ENCODE measurements at places on chromosomes 16 and 17.

DNA sequence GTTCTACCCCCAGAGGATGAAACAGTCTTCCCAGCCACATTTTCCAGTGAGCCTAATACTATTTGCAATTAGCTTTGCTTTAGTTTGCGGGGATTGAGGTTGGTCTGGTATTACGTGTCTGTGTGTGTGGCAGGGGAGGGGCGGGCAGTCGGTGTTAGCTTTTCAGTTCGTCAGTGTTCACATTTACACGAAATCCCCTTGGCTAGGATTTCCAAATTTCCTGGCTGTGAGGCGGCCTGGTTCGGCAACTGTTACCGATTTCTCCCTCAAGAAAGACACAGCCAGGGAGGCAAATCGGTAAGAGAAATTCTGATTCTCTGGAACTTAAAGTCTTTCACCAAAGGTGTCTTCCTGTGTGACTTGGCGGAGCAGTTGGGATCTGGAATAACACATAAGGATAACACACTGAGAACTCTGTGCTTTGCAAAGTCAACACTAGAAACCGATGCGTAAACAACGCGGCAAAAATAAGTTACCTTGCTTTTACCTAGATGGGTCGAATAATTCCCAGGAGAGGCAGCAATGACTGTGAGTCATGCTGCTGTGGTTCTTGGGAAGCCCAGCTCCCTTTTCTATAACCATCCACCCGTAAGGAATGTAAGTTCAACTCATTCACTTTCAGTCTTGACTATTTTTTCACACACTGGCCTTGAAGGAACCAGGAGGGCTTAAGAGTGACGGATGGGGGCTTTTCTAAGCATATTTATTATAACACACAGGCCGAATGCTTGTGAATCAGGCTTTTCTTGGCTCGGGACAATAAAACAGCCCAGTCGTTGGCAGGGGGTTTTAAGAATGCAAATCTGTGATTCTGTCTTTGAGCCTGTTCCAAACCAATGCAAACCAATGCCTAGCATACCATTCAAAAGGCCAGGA, 24.2 kb downstream of the GPRC5B start:
- no peaks in the 10 kb centered on the region for H3K4me1 ChIP-seq
- H3K4me3 ChIP-seq = no peak overlapping the region
- no peak for DNase-seq
- no peaks in the 10 kb centered on the region for H3K27me3 ChIP-seq

- H3K4me3 ChIP-seq = no peak overlapping the region
- no peak overlapping the region for H3K27ac ChIP-seq
- no peak for DNase-seq
Measured at GRCh38 chr16:23278031-23278430, 24.1 kb upstream of the SCNN1B start.

DNA sequence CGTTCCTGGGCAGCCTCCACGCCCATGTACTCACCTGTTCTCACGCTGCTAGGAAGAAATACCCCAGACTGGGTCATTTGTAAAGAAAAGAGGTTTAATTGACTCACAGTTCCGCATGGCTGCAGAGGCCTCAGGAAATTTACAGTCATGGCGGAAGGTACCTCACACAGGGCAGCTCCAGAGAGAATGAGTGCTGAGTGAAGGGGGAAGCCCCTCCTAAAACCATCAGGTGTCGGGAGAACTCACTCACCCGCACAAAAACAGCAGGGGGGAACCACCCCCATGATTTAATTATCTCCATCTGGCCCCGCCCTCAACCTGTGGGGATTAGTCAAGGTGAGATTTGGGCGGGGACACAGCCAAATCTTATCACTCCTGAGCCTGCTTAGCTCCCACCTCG, 18.2 kb downstream of the RAB40C start:
- H3K4me3 ChIP-seq = no peak overlapping the region
- H3K36me3 ChIP-seq = no peaks in the 10 kb centered on the region

DNA sequence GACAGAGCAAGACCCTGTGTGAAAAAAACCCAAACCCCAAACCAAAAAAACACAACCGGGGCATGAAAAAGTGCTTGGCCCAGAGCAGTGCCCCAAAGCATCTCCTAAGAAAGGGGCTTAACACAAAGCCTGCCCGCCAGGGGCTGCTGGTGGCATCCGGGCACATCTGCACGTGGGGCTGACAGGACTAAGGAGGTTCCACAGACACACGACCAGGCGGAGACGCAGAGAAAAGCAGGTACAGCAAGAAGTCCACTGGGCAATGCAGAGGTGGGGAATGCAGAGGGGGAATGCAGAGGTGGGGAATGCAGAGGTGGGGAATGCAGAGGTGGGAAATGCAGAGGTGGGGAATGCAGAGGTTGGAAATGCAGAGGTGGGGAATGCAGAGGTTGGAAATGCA, 109.2 kb downstream of the ZNF778 start:
- H3K4me3 ChIP-seq = no peak overlapping the region
- peaks cover 50% of the 10 kb centered on the region for H3K36me3 ChIP-seq
- H3K27ac ChIP-seq = peak overlapping the region; percentile 69
- H3K4me1 ChIP-seq = peaks cover 89% of the 10 kb centered on the region
- H3K27me3 ChIP-seq = no peaks in the 10 kb centered on the region
- no peak for DNase-seq

GRCh38 chr17:17685775-17686291, 4.6 kb downstream of the RAI1 start:
- H3K27ac ChIP-seq = no peak overlapping the region
- no peak for DNase-seq
- H3K4me1 ChIP-seq = peaks cover 26% of the 10 kb centered on the region
- H3K4me3 ChIP-seq = no peak overlapping the region
- peaks cover under 1% of the 10 kb centered on the region for H3K27me3 ChIP-seq

- peak; percentile 54 for DNase-seq
- no peak overlapping the region for H3K4me3 ChIP-seq
- H3K36me3 ChIP-seq = peaks cover 6% of the 10 kb centered on the region
- H3K27ac ChIP-seq = no peak overlapping the region
- peaks cover 7% of the 10 kb centered on the region for H3K4me1 ChIP-seq
- no peaks in the 10 kb centered on the region for H3K27me3 ChIP-seq
Measured at GRCh38 chr17:48307814-48308411, 122.1 kb downstream of the SKAP1 start.

GRCh38 chr16:9249534-9249933, 158.1 kb downstream of the HAPSTR1 start:
- no peaks in the 10 kb centered on the region for H3K27me3 ChIP-seq
- no peaks in the 10 kb centered on the region for H3K4me1 ChIP-seq
- H3K36me3 ChIP-seq = no peaks in the 10 kb centered on the region
- H3K27ac ChIP-seq = no peak overlapping the region
- no peak for DNase-seq
- no peak overlapping the region for H3K4me3 ChIP-seq
